Activated CD4-positive, alpha-beta T cell treated with anti-CD3 and anti-CD28 coated beads for 1 hour (primary cell): ENCODE measurements at places on chromosomes 12 and 14.
A peak's percentile ranks its signal among the peaks of the same experiment; 100 is the strongest.

GRCh38 chr14:99682809-99683618, 1.1 kb upstream of the CYP46A1 start:
- peak; percentile 70 for DNase-seq

DNA sequence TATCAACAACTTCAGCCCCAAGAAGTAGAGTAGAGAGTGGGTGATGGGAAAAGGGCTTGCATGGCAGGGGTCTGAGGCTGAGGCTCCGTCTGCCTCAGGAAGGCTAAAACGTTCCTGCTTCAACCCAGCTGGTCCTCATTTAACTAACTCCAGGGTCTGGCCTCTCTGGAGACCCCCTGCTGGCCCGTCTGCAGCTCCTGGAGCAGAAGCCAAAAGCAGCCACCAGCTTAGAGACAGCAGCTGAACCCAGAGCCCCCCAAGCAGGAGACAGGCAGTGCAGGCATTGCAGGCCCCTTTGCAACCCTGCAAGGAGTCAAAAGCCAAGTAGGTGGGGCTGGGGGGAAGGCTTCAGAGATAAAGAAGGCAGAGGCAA, 25.1 kb upstream of the LTBP2 start:
- no peak for DNase-seq

DNA sequence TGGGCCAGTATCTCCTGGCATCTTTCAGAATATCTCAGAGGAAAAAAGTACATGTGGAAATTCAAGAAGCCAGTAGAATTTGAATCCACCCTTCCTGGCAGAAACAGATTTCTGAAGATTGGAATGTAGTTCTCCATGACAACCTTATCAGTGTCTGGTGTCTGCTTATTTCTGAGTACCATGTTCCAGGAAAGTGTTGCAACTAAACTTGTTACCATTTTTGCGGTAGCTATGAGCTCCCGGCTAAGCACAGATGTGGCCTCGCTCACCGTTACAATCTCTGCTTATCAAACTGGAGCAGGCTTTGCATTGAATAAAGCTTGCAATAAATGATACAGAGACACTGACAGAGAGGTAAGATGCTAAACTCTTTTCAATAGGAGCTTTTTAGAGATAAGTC, 13.0 kb upstream of the ITPR2 start:
- DNase-seq: no peak

DNA sequence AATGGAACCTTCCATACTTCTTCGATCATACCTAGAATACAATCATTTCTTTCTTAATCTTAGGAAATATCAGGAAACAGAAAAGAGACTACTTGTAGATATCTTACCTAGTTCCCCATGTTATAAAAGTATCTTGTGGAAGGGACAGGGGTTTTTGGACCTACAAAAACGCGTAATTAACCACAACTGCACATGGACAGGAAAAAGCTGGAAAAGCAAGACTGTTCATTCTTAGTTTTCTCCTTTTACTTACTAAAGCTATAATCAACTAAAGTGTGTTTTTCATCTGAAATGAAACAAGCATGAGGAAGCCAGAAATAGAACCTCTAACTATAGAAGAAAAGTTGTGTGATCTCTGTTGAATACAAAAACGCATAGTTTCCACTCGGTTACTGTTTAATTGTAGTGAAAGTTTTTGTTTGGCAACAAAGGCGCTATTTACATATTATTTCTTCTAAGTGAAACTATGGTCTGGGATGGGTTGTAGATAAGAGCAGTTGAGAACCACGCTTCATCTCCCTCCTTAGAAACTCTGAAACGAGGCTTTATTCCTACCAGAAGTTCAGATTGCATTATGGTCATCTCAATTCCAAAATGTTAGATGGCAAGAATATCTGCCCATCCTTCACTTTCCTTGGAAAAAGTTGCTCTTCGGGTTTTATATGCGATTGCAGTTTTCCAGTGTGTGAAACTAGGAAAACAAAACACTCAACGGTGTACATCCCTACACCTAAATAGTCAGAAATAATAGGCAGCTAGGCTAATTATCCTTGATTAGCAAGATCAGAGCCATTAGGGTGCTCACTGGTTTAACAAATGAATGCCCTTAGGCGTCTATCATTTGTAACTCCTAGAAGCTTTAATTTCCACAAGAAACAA, 1.1 kb downstream of the BCAT1 start:
- DNase-seq: no peak

GRCh38 chr12:96014943-96015599, 18.9 kb upstream of the HAL start:
- no peak for DNase-seq

GRCh38 chr14:105325303-105325702, 10.8 kb downstream of the PACS2 start:
- no peak for DNase-seq

DNA sequence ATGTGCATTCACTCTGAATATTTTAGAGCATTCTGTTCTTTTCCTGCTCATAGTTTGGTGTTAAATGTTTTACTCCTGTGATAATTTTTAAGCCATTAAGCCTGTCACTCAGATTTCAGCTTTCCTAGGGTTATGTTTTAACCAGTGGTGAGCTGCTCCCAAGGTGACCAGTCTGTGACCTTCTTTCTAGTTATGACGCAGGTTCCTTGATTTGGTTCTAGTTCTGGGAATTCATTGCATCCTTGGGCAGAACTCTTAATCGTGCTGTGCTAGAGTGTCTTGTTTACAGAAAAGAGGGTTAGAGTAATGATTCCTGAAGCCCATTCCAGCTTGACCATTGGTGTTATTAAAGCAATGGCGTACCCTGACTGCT, 2.2 kb downstream of the GABARAPL1 start:
- no peak for DNase-seq

GRCh38 chr14:88488897-88489296, 65.9 kb downstream of the PTPN21 start:
- DNase-seq: no peak

GRCh38 chr12:28776913-28777422, 372.1 kb upstream of the FAR2 start:
- DNase-seq: no peak

- no peak for DNase-seq
Observed at GRCh38 chr12:94686834-94687628, 36.7 kb upstream of the TMCC3 start.

DNA sequence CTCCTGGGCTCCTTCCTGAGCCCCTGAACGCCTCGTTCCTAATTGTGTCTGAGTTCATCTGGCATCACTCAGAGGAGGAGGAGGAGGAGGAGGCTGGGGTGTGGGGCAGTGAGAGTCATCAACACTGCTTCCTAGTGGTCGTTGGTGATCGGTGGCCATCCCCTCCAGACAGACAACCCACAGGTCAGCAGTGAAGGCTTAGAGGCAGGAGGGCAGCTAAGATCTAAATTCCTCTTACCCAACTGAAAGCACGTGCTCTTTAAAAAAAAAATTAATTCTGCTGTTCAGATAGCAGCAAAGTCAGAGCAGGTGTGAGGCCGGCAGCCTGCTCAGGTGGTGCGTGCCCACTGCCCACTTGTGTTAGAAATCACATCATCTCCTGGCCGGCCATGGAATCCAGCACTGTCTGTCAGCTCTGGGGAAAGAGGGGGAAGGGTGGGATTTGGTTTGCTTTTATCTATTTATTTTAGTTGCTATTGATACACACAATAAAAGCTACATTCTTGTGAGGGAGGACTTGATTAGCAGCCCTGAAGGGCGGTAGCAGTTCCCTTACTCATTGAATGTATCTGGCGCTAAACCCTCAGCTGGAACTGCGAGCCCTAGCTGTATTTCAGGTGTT, 46.6 kb downstream of the PPP2R5C start:
- DNase-seq: no peak

- DNase-seq: no peak
Observed at GRCh38 chr12:27305673-27306456, 26.8 kb upstream of the BMAL2 start.

- no peak for DNase-seq
Observed at GRCh38 chr14:34983148-34983760, 462 bp downstream of the SRP54 start.

DNA sequence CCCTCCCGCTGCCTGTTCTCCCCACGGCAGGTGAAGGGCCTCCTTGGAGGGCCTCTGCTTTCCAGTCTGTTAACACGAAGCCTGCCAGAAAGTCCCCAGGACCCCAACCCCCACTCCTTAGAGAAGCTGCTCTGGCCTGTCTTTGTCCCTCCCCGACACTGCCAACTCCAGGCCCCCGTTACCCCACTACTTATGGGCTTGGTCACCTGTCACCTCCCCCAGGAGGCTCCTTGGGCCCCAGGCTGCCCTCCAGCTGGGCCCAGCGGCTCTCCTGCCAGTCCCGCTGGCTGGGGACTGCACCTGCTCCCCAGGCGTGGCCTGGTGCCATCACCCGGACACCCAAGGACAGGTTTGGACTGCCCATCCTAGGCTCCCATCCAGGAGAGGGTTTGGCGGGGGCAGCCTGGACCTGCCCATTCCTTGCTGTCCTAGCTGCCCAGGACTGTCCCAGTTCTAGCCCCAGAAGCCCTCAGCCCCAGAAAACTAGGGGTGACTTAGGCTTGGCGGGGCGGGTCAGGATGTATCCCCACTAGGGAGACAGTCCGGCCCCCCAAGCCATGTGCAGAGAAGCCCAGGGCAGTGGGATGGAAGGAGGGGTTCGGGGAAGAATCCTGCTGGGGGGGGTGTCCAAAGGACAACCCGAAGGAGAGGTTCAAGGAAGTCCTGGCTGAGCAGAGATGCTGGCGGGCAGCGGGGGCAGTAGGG, 155.7 kb upstream of the C14orf180 start:
- no peak for DNase-seq

DNA sequence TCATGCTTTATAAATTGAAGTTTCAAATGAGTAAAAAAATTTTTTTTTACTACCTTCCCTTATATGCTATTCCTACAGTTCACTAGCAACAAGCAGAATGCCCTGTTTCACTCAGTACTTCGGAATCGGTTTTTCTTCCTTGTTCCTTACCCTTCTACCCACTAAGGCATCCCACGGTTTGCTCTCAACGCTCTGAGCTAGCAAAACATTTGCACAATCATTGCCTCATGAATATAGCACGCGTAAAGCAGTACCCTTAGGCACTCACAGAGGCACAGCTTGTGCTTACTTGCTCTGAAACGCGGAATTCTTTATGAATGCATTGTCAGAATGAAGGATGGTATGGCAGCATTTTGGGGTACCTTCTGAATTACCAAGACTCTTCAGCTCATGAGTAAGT, 45.0 kb downstream of the PPP1R13B start:
- no peak for DNase-seq

DNA sequence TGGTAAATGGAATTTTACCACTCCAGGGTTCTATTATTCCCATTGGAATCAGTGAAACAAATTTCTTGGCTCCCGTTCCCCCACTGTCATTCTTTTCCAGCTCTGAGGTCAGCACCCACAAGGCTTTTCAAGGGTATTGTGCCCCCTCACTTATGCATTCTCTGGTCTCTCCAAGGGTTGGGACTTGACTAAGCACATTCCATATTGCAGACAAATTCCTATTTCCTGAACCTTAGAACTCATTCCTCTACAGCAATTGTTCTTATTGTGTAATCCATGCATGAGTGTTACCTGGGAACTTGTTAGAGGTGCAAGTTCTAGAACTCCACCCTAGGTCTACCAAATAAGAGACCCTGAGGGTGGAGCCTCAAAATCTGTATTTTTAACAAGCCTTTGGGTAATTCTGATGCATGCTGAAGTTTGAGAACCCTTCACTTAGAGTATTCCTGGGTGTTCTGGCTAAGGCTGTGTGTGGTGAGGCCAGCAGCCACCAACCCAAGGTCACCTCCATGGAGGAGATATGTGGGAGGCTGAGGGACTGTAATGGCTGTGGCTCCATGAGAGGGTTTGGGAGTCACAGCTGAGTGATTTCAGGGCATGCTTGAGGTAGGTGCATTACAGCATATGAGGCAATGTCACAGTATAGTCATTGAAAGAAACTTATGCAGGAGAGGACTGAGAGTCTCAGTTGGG, 150.9 kb downstream of the TTC6 start:
- no peak for DNase-seq

GRCh38 chr12:55698241-55698955, 9.3 kb downstream of the ITGA7 start:
- DNase-seq: no peak

DNA sequence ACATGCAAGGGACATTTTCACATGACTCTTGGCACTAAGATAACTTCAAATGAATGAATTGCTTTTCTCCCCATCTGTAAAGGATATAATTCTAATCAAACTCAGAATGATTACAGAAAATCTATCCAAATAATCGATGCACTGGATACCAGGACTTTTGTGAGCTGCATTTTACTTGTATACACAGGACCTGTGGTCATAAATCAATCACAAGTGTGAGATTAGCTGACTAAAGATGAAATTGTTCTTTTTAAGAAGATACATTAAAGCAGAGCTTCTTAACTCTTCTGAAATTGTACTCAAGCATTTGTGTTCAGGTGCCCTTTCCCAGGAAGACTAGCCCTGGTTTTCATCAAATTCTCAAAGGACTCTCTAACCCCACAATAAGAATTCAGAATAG, 66.3 kb downstream of the ESR2 start:
- no peak for DNase-seq

DNA sequence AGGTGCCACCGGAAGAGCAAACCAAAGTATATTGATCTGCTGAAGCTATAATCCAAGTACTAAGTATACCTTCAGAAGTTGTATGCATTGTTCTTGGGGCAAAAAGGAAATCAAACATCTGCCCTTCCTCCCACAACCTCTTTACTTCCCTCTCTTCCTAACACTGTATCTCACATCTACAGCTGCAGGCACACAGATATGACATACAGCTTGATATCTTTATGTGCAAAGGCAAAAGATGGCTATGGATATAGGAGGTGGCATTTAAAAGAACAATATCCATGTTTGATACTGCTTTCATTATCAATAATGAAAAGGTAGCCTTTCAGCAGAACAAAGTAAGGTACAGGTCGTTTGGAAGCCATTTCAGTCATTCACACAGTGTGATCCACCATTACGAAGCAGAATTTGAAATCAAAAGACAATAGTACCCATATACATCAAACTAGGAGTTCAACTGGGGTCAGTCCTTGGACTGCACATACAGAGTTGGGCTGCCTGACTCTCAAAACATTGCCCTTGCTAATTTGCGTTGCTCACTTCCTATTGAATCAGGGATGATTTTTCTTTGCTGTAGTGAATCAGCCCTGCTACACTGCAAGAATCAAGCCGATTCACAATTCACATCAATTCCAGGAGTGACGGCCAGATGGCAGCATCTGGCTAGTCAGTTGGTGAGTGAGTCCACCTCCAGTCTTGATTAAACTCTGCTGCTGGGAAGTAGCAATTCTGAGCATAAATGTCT, 8.9 kb downstream of the ANG start:
- peak; percentile 42 for DNase-seq

GRCh38 chr14:50946234-50946935, 2.1 kb upstream of the PYGL start:
- DNase-seq: no peak

GRCh38 chr12:97275728-97276590, 186.6 kb upstream of the RMST start:
- DNase-seq: no peak

- no peak for DNase-seq
Observed at GRCh38 chr12:6928703-6929407, 1.1 kb downstream of the ATN1 start.

DNA sequence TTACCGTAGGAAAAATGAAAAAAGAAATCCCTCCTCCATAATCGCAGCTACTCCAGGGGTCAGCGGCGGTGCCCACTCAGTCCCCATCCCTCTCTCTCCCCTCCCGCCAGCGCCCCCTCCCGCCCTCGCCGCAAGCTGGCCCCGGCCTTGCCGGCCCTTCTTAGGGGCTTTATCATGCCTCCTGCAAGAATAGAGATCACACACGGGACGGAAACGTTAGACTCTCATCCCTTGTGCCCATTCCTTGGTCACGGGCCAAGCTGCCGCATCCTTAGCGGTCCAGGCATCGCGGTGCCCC, 692 bp upstream of the COX14 start:
- DNase-seq: no peak

- DNase-seq: no peak
Observed at GRCh38 chr14:76430475-76430980, 54.6 kb downstream of the ESRRB start.
